ENCODE measurements at places on chromosomes 4 and X.

DNA sequence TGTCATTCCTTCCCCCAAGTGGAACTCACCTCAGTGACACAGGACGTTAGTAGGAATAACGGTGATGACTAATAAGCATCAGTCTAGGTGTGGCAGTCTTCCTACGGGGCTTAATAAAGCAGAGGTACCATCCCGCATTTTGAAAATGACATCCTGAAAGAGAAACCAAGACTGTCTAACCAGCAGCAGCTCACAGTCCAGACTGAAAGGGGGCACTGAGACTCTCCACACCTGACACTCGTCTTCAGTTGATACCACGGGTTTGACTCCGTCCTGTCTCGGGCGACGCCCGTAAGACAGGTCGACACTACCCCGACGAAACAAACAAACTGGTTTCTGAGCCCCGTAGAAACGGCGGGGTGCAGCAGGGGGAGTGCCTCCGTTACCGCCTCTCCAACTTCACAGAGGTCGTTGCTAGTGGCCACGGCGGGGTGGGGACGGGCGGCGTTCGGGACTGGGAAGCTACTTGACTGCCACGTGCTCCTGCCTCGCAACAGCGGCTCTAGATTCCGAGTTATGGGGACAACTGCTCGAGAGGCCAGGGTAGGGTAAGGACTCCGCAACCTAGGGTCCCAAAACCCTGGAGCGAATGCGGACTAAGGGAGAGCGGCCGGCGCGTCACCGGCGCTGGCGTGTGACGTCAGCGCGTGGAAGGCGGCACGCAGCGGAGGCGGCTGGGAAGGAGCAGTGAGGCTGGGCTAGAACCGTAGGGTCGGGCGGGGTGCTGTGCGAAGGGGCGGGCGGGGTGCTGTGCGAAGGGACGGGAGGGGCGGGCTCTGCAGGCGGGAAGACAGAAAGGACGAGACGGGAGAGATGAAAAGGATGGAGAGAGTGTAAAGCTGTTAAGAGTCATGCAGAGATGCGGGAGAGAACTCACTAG lies at the start of gene NEK1:
Gene NEK1, minus strand, starts transcription at position 593 of the 880 bp plus-strand sequence. CDS start 9,953 bp downstream, outside the sequence.
- peaks cover 45% of the 10 kb centered on the region for H3K4me1 ChIP-seq
- H3K36me3 ChIP-seq = no peaks in the 10 kb centered on the region
- H3K27ac ChIP-seq = peak within 1 kb of the TSS; percentile 98
- peak; percentile 89 for DNase-seq
- peak within 1 kb of the TSS; percentile 95 for H3K4me3 ChIP-seq
- no peaks in the 10 kb centered on the region for H3K27me3 ChIP-seq

DNA sequence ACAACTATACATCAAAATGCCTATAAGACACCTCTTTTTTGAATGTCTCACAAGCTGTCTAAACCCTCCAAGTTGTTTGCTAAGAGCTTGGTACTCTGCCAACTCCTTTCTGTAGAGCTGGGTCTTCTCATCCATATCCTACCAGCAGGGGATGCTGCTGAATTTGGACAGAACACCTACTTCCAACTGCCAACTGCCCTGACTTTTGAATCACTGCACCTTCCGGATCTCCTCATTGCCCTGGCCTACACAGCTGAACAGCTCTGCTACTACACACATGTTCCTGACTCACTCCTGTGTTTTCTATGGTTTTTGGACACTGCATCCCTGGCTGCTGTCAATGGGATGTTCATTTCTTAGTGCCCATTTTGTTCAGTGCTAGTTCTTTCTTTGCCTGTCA lies 18.7 kb downstream of the FAM184B start:
- H3K27me3 ChIP-seq = no peaks in the 10 kb centered on the region
- no peaks in the 10 kb centered on the region for H3K36me3 ChIP-seq

DNA sequence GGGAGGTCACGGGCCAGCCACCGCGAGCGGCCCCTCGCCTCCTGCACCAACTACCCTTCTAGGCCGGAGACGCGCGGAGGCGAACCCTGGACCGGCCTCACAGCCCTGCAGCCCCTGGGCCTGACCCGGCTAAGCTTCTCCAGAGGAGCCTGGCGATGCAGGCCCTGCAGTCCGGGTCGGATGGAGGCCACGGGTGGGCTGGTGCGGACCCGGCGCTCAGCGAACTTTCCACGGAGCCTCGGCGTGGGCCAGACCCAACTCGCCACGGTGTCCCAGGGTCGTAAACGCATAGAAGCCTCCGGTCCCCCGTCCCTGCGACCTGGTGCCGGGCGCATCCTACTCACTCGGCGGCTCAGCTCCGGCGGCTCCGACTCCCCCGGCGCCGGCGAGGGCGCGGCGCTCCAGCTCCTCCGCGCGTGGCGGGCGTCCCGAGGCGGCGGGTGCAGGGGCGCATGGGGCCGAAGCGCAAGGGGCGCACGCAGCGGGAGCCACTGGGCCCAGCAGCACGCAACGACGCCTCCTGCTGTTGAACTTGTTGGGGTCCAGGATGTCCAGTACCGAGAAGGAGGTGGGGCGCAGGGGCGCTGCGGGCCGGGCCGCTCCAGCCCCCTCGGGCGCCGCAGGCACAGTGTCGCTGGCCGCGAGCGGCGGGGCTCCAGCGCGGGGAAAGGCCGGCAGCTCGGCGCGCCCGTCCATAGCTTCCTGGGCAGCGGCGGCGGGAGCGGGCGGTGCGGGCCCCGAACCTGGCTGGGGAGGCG lies 427 bp downstream of the NKX1-1 start:
- H3K4me1 ChIP-seq = peaks cover 4% of the 10 kb centered on the region
- peaks cover 3% of the 10 kb centered on the region for H3K36me3 ChIP-seq
- H3K27me3 ChIP-seq = peaks cover 55% of the 10 kb centered on the region
- peak overlapping the region; percentile 79 for H3K27ac ChIP-seq

DNA sequence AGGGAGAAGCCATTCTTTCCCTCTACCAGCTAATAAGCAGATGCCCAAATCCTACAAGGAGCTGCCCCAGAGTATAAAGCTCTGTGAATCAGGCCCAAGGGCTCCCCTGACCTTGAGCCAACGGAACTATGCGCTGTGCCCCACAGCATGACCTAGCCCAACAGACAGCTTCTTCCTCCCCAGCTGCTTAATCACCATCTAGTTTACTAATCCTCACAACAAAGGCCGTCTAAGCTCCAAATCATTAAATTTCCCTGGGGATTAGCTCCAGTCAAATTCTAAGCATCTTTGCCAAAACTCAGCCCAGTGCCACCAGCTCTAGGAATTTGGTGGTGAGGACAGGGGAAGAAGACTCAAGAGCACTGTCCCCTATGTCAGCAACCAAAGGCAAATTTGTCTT lies 113.1 kb downstream of the SHROOM4 start:
- no peak overlapping the region for H3K27ac ChIP-seq
- H3K36me3 ChIP-seq = no peaks in the 10 kb centered on the region
- no peak overlapping the region for H3K4me3 ChIP-seq
- no peaks in the 10 kb centered on the region for H3K4me1 ChIP-seq
- peaks cover 4% of the 10 kb centered on the region for H3K27me3 ChIP-seq

DNA sequence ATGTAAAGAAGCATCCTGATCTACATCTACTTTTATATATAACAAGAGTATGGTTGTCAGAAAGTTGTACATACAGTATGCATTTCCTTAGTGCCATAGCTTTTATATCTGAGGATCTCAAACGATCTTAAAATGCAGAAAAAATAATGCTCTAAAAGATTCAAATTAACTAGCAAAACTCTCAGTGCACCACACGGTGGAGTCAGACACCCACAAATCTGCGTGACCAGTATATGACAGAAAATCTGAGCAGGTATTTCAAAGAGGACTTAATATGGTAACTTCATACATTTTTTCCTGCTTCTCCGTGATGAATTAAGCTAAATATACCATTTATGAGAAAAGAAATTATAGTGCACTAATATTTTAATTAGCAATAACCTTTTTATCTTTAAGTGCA lies 803.0 kb downstream of the DMD start:
- no peak for DNase-seq
- H3K4me3 ChIP-seq = no peak overlapping the region
- H3K27me3 ChIP-seq = no peaks in the 10 kb centered on the region
- H3K27ac ChIP-seq = no peak overlapping the region
- H3K36me3 ChIP-seq = no peaks in the 10 kb centered on the region

- no peak overlapping the region for H3K4me3 ChIP-seq
- no peak for DNase-seq
- H3K4me1 ChIP-seq = no peaks in the 10 kb centered on the region
- H3K27me3 ChIP-seq = no peaks in the 10 kb centered on the region
These were observed 639.2 kb downstream of the TLL1 start for GRCh38 chr4:166512267-166512666.

GRCh38 chrX:12866451-12867377 lies at the start of gene TLR7:
Gene TLR7 (plus strand): TSS chrX:12867072. CDS start chrX:12867579, 507 bp downstream.
- H3K27me3 ChIP-seq = no peaks in the 10 kb centered on the region
- H3K4me3 ChIP-seq = peak within 1 kb of the TSS; percentile 61
- DNase-seq = no peak
- peaks cover 12% of the 10 kb centered on the region for H3K4me1 ChIP-seq

GRCh38 chrX:10282490-10282889 lies 125.7 kb downstream of the CLCN4 start:
- H3K4me3 ChIP-seq = no peak overlapping the region
- H3K27me3 ChIP-seq = no peaks in the 10 kb centered on the region
- DNase-seq = no peak
- no peak overlapping the region for H3K27ac ChIP-seq

DNA sequence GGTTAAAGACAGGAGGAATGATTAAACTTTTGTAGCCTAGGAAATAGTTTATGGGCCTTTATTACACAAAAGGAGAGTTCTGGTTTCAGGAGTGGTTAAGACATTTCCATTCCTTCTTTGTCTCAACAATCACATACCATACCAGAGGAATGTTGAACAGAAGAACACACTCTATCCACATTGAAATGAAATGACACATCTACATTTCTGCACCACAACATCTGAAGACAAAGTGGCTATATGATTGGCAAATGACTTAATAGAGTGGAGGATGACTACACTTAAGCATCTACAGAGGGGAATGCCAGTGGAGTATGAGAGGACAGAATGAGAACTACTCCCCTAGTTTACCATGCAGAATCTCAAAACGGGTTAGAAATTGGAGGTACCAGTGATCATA lies 8.0 kb downstream of the CYP2U1 start:
- DNase-seq = no peak
- peaks cover 7% of the 10 kb centered on the region for H3K36me3 ChIP-seq

DNA sequence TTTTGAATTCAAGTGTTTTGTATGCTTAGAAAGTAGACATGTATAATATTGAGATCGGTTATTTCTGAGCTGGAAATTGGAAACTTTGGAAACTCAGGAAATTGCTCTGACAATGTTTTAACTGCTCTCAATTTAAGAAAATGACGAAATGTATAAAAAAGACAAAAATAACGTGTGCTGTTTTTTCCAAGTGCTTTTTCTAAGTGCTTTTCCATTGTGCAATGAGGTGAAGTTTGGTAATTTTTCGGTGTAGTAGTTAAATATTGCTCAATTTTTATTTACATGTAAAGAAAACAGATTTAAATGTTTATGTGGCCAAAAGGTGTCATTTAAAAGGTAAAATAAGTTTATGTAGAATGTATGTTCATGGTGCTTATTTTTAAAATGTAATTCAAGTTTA lies 39.4 kb upstream of the RHOH start:
- H3K36me3 ChIP-seq = peaks cover 8% of the 10 kb centered on the region
- no peak overlapping the region for H3K4me3 ChIP-seq
- H3K27me3 ChIP-seq = no peaks in the 10 kb centered on the region
- peaks cover 20% of the 10 kb centered on the region for H3K4me1 ChIP-seq
- DNase-seq = no peak

DNA sequence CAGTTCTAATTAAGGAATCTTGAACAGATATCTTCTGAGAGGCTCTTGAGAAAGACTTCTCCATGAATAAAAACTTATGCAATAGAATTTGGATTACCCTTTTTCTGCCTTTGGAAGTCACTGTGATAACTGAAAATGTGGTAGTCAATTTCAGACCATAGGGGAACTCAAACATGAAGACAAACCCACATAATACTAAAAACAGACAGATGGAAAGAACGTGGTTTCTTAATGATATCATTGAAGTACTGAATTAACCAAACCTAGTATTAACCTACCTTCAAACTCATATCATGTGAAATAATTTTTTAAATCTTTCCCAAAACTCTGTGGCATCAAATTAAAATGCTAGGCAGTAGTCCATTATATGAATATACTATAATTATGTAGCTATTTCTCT lies 153.5 kb downstream of the CAMK2D start:
- peak overlapping the region; percentile 0 for H3K27ac ChIP-seq
- H3K4me1 ChIP-seq = peaks cover 44% of the 10 kb centered on the region
- DNase-seq = no peak
- H3K27me3 ChIP-seq = no peaks in the 10 kb centered on the region
- H3K36me3 ChIP-seq = peaks cover 55% of the 10 kb centered on the region
- H3K4me3 ChIP-seq = no peak overlapping the region

GRCh38 chrX:18448416-18448815 lies 23.0 kb downstream of the CDKL5 start:
- no peak for DNase-seq
- H3K4me3 ChIP-seq = no peak overlapping the region
- no peaks in the 10 kb centered on the region for H3K4me1 ChIP-seq
- no peak overlapping the region for H3K27ac ChIP-seq
- H3K27me3 ChIP-seq = no peaks in the 10 kb centered on the region
- H3K36me3 ChIP-seq = no peaks in the 10 kb centered on the region

- no peak overlapping the region for H3K4me3 ChIP-seq
- no peak overlapping the region for H3K27ac ChIP-seq
- peaks cover 2% of the 10 kb centered on the region for H3K27me3 ChIP-seq
- H3K4me1 ChIP-seq = no peaks in the 10 kb centered on the region
- DNase-seq = no peak
These were observed 200.9 kb downstream of the NKX6-1 start for GRCh38 chr4:84298023-84298718.

Data from activated naive CD8-positive, alpha-beta T cell treated with anti-CD3 and anti-CD28 coated beads, Interleukin-2, amount 50 U/mL, for 24 hours (primary cell).